Aorta (tissue), 5 donors: ENCODE measurements at places on chromosomes 3 and 15. TPM values are rescaled to one million over a fixed set of nuclear protein-coding genes. Genes with fewer than 3 reads are reported as not detected.
A peak's percentile ranks its signal among the peaks of the same experiment; 100 is the strongest.

GRCh38 chr3:23611737-23612295 lies 193.9 kb upstream of the UBE2E1 start:
- DNase-seq = peak; percentile 89
- peak overlapping the region; percentile 2 for H3K4me3 ChIP-seq
- H3K4me1 ChIP-seq = no peaks in the 10 kb centered on the region
- H3K27ac ChIP-seq = peak overlapping the region; percentile 28
- no peaks in the 10 kb centered on the region for H3K36me3 ChIP-seq
- no peaks in the 10 kb centered on the region for H3K27me3 ChIP-seq

DNA sequence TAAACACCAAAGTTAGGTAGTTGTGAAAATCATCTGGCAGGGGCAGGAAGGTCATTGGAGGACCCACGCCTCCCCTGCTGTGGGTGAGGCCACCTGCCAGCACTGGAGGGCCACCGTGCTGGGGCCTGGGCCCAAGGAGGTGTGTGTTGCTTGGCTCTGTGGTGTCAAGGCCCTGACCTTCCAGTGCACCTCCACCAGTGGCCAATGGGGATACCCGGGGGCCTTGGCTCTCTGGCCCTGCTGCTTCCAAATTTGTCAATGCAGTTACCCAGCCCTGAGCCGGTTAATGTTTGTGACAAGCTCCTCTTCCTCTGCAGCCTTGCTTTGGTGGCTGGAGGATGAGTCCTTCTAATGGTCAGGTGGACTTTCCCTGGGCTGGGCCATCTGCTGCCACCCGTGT lies 150.2 kb downstream of the KLF13 start:
- no peaks in the 10 kb centered on the region for H3K4me1 ChIP-seq
- no peaks in the 10 kb centered on the region for H3K27me3 ChIP-seq
- H3K27ac ChIP-seq = no peak overlapping the region
- no peak overlapping the region for H3K4me3 ChIP-seq

GRCh38 chr3:111579495-111579894 lies 15.7 kb downstream of the ZBED2 start:
- no peak overlapping the region for H3K27ac ChIP-seq
- no peak for DNase-seq

- H3K36me3 ChIP-seq = no peaks in the 10 kb centered on the region
- H3K4me1 ChIP-seq = no peaks in the 10 kb centered on the region
- no peaks in the 10 kb centered on the region for H3K27me3 ChIP-seq
- no peak for DNase-seq
- H3K27ac ChIP-seq = no peak overlapping the region
Measured at GRCh38 chr15:62141643-62142588, 23.2 kb downstream of the C2CD4B start.

GRCh38 chr15:57797568-57798267 lies 91.2 kb downstream of the POLR2M start:
- no peak for DNase-seq
- H3K27ac ChIP-seq = peak overlapping the region; percentile 67
- H3K4me3 ChIP-seq = no peak overlapping the region
- H3K36me3 ChIP-seq = no peaks in the 10 kb centered on the region
- H3K27me3 ChIP-seq = no peaks in the 10 kb centered on the region

DNA sequence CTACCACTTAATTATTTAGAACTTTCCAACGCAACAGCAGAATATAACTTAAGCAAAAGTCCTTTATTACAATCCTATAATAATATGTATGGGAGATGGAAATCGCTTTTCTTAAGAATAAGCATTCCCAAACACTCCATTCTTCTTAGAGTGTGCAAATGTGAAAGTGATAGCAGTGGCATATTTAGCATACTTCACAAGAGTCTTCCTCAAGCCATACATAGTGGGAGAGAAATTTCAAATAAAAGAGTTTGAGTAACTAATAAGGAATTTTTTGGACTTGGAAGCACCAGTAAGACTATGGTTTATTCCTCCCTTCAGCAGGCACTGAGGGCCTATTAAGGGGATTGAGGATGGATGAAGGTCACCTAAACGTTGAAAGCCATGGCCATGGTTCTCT lies 22.1 kb upstream of the BNC1 start:
- no peak overlapping the region for H3K27ac ChIP-seq
- H3K4me1 ChIP-seq = no peaks in the 10 kb centered on the region
- no peak for DNase-seq
- H3K36me3 ChIP-seq = no peaks in the 10 kb centered on the region
- no peaks in the 10 kb centered on the region for H3K27me3 ChIP-seq

DNA sequence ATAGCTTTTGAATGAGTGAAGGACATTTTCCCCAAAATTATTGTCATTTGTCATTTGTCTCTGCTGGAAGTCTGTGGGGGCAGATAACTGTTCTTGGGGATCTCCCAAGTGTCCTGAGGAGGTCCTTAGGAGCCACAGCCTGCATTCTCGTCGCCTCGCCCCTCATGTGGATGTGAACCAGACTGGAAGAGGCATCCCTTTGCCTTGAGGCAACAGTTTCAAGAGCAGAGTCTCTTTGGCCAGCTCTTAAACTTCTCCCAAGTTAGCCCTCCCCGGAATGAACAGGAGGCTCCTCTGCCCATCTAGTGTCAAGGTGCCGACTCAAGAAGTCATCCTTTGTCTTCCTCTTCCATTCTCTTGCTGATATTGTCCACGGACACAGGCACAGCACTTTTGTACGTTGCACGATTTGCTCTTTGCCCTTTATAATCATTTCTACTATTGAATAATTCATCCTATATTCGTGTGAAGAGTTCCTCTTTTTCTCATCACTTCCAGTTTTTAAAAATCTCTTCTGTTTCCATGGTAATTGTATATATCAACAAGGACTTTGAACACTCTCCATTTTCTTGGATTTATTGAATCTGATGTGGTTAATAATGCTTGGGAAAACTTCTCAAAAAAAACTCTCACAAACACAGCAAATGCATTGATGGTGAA lies 40.8 kb upstream of the CD47 start:
- H3K27ac ChIP-seq = no peak overlapping the region
- no peak for DNase-seq
- no peaks in the 10 kb centered on the region for H3K4me1 ChIP-seq
- no peaks in the 10 kb centered on the region for H3K36me3 ChIP-seq
- H3K4me3 ChIP-seq = no peak overlapping the region

DNA sequence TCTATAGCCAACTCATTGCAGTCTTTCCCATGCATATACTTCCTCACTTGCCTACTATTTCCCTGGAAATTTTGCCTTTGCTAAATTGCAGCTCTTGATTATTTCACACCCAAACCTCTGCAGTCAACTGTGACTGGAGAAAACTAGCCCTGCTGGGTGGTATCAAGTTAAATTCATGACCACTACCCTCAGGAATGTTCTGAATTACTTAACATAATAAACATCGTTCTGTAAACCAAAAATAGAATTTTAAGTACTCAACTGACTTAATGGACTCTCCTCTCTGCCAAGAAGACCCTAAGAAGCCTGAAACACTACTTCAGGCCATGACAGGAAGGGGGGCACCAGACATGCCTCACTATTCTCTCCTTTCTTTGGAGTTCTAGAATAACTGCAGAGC lies 1278.0 kb upstream of the GBE1 start:
- H3K4me3 ChIP-seq = no peak overlapping the region
- H3K27ac ChIP-seq = no peak overlapping the region
- no peak for DNase-seq
- no peaks in the 10 kb centered on the region for H3K36me3 ChIP-seq
- H3K4me1 ChIP-seq = no peaks in the 10 kb centered on the region

GRCh38 chr15:80585544-80586018 lies 109.5 kb upstream of the ABHD17C start:
- H3K4me3 ChIP-seq = no peak overlapping the region
- H3K36me3 ChIP-seq = peaks cover 1% of the 10 kb centered on the region
- no peak overlapping the region for H3K27ac ChIP-seq
- H3K4me1 ChIP-seq = no peaks in the 10 kb centered on the region
- DNase-seq = no peak
- no peaks in the 10 kb centered on the region for H3K27me3 ChIP-seq

GRCh38 chr3:98962951-98963350 lies 61.5 kb upstream of the DCBLD2 start:
- no peaks in the 10 kb centered on the region for H3K36me3 ChIP-seq
- H3K27me3 ChIP-seq = no peaks in the 10 kb centered on the region
- DNase-seq = no peak
- H3K4me1 ChIP-seq = no peaks in the 10 kb centered on the region
- H3K27ac ChIP-seq = no peak overlapping the region

- H3K27ac ChIP-seq = no peak overlapping the region
- H3K27me3 ChIP-seq = no peaks in the 10 kb centered on the region
- no peaks in the 10 kb centered on the region for H3K36me3 ChIP-seq
- DNase-seq = no peak
- no peaks in the 10 kb centered on the region for H3K4me1 ChIP-seq
Measured at GRCh38 chr3:59043391-59043790, 6.4 kb downstream of the CFAP20DC start.

Gene NPAP1
- total RNA-seq = not detected

GRCh38 chr3:168722091-168722490 lies 626.4 kb upstream of the GOLIM4 start:
- H3K4me3 ChIP-seq = no peak overlapping the region
- no peaks in the 10 kb centered on the region for H3K36me3 ChIP-seq
- H3K27ac ChIP-seq = no peak overlapping the region
- no peak for DNase-seq

GRCh38 chr3:192892981-192893700 lies 24.5 kb downstream of the MB21D2 start:
- H3K27ac ChIP-seq = no peak overlapping the region
- no peaks in the 10 kb centered on the region for H3K27me3 ChIP-seq
- no peaks in the 10 kb centered on the region for H3K4me1 ChIP-seq
- no peak overlapping the region for H3K4me3 ChIP-seq

DNA sequence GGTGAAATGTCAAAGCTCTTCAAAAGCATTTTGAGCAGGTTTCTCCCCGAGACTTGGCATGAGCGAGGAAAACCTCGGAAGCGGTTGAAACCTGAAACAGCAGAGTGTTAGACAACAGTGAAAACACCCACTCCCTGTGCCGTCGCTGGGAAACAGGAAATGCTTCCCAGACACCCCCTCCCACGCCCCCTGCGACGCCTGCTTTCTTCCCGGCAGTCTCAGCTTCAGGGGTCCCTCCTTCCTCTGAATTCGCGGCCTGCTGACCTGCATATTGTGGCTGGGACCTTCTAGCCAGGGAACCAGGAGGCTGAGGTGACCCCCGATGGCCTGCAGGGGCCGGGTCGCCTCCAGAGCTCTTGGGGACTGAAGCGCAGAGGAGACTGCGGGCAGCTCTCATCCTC lies 250.6 kb upstream of the LYSMD4 start:
- H3K36me3 ChIP-seq = no peaks in the 10 kb centered on the region
- no peaks in the 10 kb centered on the region for H3K4me1 ChIP-seq
- H3K27me3 ChIP-seq = no peaks in the 10 kb centered on the region
- H3K27ac ChIP-seq = no peak overlapping the region
- H3K4me3 ChIP-seq = no peak overlapping the region

Gene LRRK1
- 20.0 TPM for total RNA-seq

- H3K27me3 ChIP-seq = no peaks in the 10 kb centered on the region
- H3K27ac ChIP-seq = peak overlapping the region; percentile 40
- H3K4me3 ChIP-seq = no peak overlapping the region
- H3K36me3 ChIP-seq = no peaks in the 10 kb centered on the region
- H3K4me1 ChIP-seq = peaks cover 17% of the 10 kb centered on the region
- no peak for DNase-seq
Measured at GRCh38 chr3:170752571-170753155, 117.3 kb downstream of the RPL22L1 start.

DNA sequence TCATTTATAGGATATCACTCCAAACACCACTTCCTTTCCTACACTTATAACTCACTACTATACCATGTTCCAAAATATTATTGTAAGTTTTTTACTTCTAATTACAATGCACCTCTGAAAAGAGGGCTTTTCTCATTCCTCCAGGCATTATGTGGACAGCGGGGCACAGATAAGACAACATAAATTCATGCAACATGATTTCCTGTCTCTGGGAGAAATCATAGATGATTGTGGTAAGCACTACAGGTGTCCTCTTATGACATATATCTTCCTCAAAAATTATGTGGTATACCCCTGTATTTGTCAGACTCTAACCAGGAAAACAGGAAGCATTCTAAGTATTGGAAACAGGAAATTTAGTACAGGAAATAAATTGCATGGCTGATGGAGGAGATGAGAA lies 45.7 kb upstream of the INO80 start:
- H3K36me3 ChIP-seq = no peaks in the 10 kb centered on the region
- no peaks in the 10 kb centered on the region for H3K4me1 ChIP-seq
- no peaks in the 10 kb centered on the region for H3K27me3 ChIP-seq

DNA sequence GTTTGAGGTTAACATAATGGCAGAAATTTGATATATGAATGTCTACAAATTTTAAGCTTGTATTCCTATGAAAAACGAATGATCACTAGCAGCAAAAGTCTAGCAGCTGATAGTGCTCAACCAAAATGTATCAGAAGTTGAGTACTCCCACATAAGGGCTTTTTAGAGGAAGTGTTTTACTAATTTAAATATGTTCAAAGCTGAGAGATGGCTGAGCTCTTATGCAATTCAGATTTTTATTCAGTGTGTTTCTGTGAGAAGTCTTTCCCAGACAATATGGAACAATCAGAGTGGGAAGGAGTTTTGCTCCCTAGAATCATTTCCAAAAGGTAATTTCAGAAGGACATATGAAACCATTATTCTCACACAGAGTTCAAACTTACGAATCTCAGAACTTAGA lies 327.0 kb downstream of the ZPLD1 start:
- H3K27ac ChIP-seq = no peak overlapping the region
- no peak overlapping the region for H3K4me3 ChIP-seq
- H3K27me3 ChIP-seq = no peaks in the 10 kb centered on the region
- H3K36me3 ChIP-seq = no peaks in the 10 kb centered on the region
- no peaks in the 10 kb centered on the region for H3K4me1 ChIP-seq
- DNase-seq = no peak

- no peaks in the 10 kb centered on the region for H3K4me1 ChIP-seq
Measured at GRCh38 chr3:37995652-37996641, 5.4 kb downstream of the VILL start.
